ENCODE measurements at places on chromosomes 2 and 18. TPM values are rescaled to one million over a fixed set of nuclear protein-coding genes. Genes with fewer than 3 reads are reported as not detected.

The PSMA8 gene
- not detected for total RNA-seq

The REG3G gene
- not detected for total RNA-seq

The MAT2A gene
- total RNA-seq: 495 TPM

The ACVR1 gene
- 35.3 TPM for total RNA-seq

The AMER3 gene
- total RNA-seq: not detected

The PRSS56 gene
- 0.16 TPM for total RNA-seq

The LIMS4 gene
- 0.59 TPM for total RNA-seq

The HOXD12 gene
- total RNA-seq: not detected
